Natural killer cell (primary cell): ENCODE measurements at places on chromosomes 2 and 18. TPM values are rescaled to one million over a fixed set of nuclear protein-coding genes. Genes with fewer than 3 reads are reported as not detected.

GRCh38 chr2:133365117-133365516 lies 203.1 kb downstream of the NCKAP5 start:
- DNase-seq, result no peak

DNA sequence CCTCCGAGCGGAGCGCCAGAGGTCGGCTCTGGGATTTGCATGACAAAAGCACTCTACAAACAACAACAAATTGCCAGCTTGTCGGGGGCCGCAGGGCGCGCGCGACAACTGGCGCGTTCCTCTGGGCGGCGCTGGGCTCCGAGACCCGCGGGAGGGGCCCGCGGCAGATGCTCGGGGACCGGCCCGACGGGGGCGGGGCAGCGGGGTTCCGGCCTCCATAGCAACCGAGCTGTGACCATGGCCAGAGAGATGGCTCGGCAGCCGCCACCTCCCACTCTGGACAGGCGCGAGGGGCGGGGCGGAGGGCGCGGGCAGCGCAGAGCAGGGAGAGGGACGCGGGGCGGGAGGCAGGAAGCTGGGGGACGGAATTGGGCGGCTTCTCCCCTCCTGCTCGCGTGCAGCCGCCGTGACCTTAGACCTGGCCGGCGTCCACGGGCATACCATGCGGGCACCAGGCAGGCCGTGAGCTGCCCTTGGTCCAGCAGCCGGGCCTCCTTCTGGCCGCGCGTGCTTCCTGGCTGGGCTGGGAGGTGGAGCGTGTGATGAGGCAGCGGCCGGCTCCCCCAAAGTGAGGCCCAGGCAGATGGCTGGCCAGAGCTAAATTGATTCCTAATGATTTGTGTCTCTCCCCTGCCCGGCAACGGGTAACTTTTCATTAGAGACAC lies 171.5 kb downstream of the CELF4 start:
- DNase-seq, result no peak

GRCh38 chr2:158932131-158932645 lies 36.3 kb upstream of the TANC1 start:
- DNase-seq, result no peak

GRCh38 chr2:237488901-237489860 lies 2.1 kb downstream of the MLPH start:
- no peak for DNase-seq

DNA sequence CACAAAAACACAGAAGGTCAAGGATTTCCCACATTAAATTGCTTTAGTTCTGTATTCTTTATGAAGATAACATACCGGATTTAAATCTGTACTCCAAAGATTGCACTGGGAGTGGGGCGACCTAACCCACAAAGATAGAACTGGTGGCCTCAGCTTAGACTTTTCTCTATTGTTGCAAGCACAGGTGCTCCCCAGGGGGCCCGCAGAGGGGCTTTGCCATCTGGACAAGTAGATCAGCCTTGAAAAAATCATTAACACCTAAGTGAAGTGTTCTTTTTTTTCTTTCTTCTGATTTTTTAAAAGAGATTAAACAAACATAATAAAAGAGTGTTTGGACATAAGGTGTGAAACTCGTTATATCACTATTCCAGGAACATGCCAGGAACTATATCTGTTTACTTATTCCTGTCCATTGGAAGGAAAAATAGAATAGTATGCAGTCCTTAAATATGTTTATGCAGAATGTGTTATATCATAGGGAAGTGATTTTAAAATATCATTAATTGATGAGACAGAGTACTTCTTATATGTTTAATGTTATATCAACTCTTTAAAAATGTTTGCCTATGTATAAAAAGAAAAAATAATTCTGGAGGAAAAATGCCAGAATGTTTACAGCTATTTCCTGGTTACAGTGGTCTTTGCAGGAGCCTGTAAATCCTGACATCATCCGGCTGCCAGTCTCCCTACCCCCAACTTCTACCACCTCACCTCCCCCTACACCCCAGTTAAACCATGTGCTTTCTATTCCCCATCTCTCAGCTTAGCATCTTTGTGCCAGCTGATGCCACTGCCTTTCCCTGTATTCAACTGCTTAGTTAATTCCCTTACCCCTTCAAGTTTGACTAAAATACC lies 679.2 kb downstream of the CNTNAP5 start:
- DNase-seq, result no peak

Gene ITGB6
- total RNA-seq, result not detected

Gene NLRC4
- 0.54 TPM for total RNA-seq
